Placental pericyte (primary cell): ENCODE measurements at places on chromosomes 2 and 18. TPM values are rescaled to one million over a fixed set of nuclear protein-coding genes. Genes with fewer than 3 reads are reported as not detected.

The UGT1A6 gene
- not detected in 2 replicates for total RNA-seq

The SIX2 gene
- under 0.01 TPM in 1 of 2 replicates, not detected in the other for total RNA-seq

The TUBB8B gene
- total RNA-seq: not detected in 2 replicates

The CD302 gene
- total RNA-seq: 3.6 and 4.2 TPM in 2 replicates

The SLC5A7 gene
- not detected in 2 replicates for total RNA-seq

The TDRD15 gene
- total RNA-seq: not detected in 2 replicates

The PROKR1 gene
- not detected in 2 replicates for total RNA-seq

The BARD1 gene
- total RNA-seq: 10.9 and 30.8 TPM in 2 replicates

The ATOH8 gene
- total RNA-seq: 3.6 and 10.9 TPM in 2 replicates

The IWS1 gene
- total RNA-seq: 33.2 and 35.7 TPM in 2 replicates

The ZFAND2B gene
- total RNA-seq: 20.8 and 32.2 TPM in 2 replicates

The SPP2 gene
- not detected in 2 replicates for total RNA-seq

The C2orf78 gene
- not detected in 2 replicates for total RNA-seq

The EPB41L5 gene
- total RNA-seq: 14.4 and 14.6 TPM in 2 replicates
